ENCODE measurements at places on chromosomes 2 and 18.

DNA sequence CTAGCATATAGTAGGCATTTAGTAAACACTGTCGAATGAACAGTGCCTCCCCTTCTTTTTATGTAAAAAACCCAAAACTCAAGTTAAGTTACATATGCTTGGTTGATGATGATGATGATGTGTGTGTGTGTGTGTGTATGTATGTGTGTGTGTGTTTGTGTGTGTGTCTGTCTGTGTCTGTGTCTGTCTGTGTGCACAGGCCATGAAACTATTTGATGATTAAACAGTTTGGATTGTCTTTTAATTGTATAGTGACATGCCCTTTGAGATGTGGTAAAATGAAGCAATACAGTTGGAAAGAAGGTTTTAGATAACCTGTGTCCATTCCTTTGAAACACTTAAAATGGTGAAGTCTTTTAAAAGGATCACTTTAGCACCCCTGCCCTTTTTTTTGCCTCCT, 105.6 kb downstream of the MAP4K4 start:
- DNase-seq, result no peak

GRCh38 chr2:79796641-79797040, 283.8 kb downstream of the CTNNA2 start:
- DNase-seq, result no peak

DNA sequence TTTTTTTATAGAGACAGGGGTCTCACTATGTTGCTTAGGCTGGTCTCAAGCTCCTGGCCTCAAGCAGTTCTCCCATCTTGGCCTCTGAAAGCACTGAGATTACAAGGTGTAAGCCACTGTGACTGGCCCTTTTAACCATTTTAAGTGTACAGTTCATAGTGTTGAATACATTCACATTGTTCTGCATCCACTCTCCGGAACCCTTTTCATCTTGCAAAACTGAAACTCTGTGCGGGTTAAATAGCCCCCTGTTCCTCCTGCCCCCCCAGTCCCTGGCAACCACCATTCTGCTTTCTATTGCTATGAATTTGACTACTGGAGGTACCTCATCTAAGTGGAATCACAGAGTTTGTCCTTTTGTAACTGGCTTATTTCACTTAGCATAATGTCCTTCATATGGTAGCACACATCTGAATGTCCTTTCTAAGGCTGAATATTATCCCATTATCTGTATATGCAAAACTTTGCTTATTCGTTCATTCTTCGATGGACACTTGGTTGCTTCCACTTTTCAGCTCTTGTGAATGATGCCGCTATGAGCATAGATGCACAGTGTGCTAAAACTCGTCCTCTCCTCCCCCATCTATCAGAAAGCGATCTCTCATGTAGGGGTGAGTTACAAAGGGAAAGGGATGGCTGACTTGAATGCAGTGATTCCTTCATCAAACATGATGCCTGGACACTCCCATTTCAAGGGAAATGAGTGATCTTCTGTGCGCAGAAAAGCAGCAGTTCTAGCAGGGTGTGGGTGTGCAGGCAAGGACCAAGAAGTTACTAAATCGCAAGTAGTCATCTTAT, 30.2 kb downstream of the CABLES1 start:
- no peak for DNase-seq

DNA sequence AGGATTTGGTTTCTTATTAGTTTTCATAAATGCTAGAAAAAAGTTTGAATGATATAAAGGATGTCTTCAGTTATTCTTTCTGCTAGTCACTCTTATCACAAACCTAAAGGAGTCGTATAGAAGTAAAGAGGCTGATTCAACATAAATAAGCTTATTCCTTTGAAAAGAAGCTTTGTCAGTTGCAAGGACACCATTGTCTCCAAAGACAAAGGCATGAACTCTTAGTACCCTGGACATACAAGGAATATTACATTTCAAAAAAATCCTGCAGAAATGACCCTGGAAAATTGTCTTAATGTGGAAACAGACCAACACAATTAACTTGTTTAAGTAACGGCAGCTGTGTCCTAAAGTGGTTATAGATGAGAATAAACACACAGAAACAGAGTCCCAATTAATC, 528.0 kb downstream of the CPS1 start:
- no peak for DNase-seq

DNA sequence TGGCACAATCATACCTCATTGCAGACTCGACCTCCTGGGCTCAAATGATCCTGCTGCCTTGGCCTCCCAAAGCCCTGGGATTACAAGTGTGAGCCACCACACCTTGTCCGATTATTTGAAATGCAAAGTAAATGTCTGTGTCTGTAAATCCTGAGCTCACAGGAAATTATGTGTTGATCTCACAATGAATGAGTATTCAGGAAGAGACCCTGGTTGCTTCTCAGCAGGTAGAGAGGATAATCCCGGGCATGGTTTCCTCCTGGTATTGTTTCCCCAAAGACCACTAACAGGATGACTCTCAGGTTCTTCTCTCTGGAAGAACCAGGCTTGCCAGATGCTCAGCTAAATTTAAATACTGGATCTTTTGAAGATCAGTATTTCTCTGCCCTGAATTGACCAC, 147.6 kb downstream of the LDLRAD4 start:
- DNase-seq, result no peak

DNA sequence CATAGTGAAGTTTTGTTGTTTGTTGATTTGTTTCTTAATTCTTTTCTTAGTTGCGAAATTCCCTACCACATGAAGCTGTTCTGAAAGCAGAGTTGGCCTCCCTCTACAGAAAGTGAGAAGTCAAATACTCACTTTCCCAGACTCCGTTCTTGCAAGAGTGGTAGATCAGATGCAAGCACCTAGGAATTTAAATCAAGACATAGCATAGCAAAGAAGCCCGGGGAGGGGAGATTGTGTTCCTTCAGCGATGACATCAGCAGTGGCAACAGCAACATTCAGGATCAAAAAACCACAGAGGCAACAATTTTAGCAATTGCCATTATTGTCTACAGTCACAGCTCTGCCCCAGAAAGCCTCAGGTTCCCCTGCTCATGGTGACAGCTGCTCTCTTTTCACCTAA, 580.0 kb downstream of the RNF144A start:
- DNase-seq, result no peak

DNA sequence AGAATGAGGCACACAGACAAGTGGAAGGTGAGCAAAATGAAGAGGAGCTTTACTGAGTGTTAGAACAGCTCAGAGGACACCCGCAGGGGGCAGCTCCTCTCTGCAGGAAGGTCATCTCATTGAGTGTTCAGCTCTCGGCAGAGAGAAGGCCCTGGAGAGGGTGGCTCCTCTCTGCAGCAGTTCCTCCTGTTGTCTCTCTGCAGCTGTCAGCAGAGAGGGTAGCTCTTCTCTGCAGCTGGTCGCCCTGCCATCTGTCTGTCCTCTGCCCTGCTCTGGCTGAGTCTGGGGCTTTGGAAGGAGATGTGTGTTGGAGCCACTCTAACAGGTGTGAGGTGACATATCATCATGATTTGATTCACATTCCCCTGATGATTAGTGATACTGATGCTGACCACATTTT, 6.8 kb upstream of the SNTG2 start:
- no peak for DNase-seq

- no peak for DNase-seq
These were observed 51.7 kb upstream of the DAPL1 start for GRCh38 chr2:158743466-158743865.

DNA sequence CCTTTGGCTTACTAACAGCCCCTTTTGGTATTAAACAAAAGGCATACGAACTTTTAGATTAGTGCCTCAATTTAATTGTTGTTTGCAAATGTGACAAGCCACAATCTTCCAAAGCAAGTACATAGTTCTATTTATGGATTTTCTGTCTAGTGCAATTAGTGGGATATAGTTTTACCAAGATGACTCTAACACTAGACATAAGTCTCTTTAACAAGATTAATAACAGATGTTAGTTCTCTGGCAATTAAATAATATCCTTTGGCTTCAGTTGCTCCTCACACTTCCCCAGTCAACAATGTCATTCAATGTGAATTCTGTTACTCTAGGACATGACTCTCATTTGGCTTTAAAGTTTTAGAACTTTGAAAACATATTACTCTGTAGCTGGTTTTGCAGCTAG, 16.7 kb upstream of the MC4R start:
- DNase-seq, result no peak
